Spinal cord (tissue), 10 donors: ENCODE measurements at places on chromosomes 7 and 10.
A peak's percentile ranks its signal among the peaks of the same experiment; 100 is the strongest.

GRCh38 chr10:124994573-124995473, 52.9 kb downstream of the ZRANB1 start:
- DNase-seq = no peak

DNA sequence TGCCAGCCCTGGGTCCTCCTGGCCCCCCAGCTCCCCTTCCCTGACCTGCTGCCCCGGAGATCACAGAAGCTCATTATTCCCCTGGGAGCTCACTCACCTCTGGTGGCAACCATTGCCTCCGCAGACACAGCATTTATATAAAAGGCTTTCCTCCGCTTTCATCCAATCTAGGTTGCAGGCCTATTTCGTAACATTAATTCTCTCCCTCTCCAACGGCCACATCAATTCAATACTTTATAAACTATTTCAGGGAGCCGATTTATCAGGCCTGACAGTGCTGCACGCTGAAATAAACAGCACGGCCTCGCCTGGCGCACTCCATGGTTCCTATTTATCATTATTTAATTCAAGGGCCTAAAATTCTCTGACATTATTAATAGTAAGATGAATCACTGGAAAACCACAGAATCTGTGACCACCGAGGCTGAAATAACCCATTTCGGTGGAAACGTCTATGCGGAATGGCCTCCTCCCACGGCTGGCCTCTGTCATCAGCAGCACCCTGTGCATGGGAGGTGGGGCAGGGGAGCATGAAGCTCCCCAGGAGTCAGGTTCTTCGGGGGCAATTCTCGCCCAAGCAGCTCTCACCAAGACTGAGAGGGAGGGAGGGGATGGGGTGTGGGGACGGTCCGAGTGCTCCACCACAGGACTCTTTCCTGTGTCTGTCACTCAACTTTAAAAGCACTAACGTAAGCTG, 249.3 kb upstream of the PFKP start:
- no peak for DNase-seq

DNA sequence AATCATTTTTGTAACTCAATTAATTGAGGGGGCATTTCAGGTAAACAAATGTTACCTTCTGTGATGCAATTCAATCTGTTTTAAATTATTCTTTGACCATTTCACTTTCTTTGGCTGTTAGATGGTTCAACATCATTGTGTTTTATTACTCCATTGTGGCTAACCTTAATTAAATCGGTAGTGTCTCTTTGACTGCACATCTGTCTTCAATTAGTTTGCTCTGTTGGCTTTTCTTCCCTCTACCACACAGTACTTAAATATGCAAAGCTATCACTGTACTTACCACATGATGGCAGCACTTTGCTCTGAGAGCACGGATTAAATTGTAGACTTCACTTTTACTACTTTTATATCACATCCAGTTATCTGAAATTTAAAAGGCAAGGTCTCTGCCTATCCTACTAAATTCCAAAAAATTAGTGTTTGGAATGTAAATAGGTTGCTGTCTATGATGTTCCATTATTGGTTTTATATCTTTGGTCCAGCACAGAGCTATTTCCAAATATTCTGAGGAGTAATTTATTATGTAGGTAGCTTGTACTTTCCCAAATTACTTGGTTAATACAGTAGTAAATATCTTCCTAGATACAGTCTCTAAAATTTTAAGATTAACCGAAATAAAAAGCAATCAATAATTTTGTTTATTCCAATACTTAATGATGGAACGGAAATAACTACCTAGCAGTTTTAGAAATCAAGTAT, 352.0 kb downstream of the PCLO start:
- DNase-seq = peak; percentile 45

DNA sequence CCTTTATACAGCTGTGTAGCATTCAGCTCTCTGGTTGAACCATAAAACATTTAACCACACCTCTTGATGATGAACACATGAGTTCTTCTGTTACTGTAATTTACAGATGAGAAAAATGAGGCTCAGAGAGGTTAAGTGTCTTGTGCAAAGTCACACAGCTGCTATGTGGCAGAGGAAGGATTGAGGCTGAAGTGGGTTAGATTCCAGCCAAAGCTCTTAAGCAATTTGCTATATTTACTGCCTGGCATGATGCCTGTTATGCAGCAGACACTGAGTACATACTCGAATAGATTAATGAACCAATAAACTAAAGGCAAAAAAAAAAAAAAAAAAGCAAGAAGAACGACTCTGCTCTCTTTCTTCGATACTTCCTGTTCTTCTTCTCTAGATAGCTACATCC, 35.7 kb downstream of the GFRA1 start:
- DNase-seq = no peak
